ENCODE measurements at places on chromosomes 2 and 18.

- DNase-seq, result no peak
Observed at GRCh38 chr18:51514128-51514527, 316.6 kb upstream of the MEX3C start.

DNA sequence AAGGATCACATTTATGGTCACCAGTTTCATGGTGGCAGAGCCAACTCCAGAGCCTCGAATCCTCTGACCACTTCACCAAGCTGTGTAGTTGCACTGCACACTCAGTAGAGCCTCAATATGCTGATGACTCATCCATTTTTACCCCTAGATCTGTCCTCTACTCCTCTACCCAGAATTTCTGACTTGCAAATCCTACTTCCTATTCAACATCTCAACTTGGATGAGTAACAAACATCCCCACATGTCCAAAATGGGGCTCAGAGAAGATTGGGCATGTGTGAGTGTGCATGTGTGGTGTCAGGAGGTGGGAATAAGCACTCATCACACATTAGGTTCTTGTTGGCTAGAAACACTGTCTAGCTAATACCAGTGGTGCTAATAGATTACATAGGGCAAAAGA is 57.8 kb upstream of the IGFBP2 start:
- DNase-seq, result no peak

- no peak for DNase-seq
Observed at GRCh38 chr2:49914281-49914680, 760.0 kb upstream of the FSHR start.

DNA sequence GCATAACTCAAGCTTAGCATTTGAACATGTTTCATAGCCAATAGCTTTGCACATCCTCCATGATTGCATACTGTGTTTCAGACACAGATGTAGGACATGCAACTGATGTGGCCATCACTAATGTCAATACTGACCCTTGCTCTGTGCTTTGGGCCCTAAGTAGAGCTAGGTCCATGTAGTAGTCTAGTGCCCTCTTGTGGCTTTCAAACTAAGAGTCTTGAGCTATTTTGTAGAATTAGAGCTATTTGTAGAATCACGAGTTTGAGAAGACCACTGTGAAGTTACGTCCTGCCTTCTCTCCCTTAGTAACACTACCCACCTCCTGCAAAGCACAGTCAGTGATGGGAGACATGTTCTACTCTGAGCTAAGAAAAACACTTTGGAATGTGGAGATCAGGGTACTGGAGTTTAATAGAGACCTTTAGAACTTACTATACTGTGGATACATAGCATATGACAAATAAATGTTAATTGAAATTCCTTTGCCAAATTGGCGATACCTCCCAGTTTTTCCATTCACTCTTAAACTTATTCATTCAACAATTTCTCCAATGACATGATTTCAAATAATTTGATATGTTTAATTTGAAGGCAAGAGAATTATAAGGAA is 306.5 kb upstream of the TNP1 start:
- no peak for DNase-seq

DNA sequence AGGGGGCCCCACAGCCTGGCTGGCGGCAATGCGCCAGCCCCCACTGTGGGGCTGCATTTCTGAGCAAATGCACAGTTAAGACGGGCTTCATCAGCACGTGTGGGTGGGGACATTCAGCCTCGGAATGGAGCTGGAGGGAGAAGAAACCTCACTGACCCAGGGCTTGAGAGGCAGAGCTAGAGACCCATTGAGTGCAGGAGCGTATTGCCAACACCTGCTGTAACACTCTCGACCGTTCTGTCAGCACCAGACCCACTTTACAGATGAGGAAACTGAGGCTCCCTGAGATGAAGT is 200.9 kb upstream of the RAB6C start:
- DNase-seq, result no peak

GRCh38 chr2:238569507-238570195 is 142.9 kb downstream of the ASB1 start:
- DNase-seq, result no peak

GRCh38 chr2:26352892-26353291 is 6.3 kb upstream of the ADGRF3 start:
- DNase-seq, result no peak

Measured in natural killer cell (primary cell).